ENCODE measurements at places on chromosomes 3 and 15. TPM values are rescaled to one million over a fixed set of nuclear protein-coding genes. Genes with fewer than 3 reads are reported as not detected.

GRCh38 chr15:81265256-81265943, 58.5 kb downstream of the STARD5 start:
- DNase-seq, result no peak

- no peak for DNase-seq
Measured at GRCh38 chr3:116614795-116615362, 94.7 kb upstream of the TUSC7 start.

- DNase-seq, result no peak
Measured at GRCh38 chr3:61454801-61455200, 106.6 kb upstream of the PTPRG start.

GRCh38 chr15:64386291-64386690, 1.3 kb upstream of the TRIP4 start:
- DNase-seq, result no peak

- no peak for DNase-seq
Measured at GRCh38 chr15:81388436-81388770, 14.4 kb upstream of the TMC3 start.

GRCh38 chr3:107124885-107125284, 252.4 kb upstream of the CCDC54 start:
- no peak for DNase-seq

DNA sequence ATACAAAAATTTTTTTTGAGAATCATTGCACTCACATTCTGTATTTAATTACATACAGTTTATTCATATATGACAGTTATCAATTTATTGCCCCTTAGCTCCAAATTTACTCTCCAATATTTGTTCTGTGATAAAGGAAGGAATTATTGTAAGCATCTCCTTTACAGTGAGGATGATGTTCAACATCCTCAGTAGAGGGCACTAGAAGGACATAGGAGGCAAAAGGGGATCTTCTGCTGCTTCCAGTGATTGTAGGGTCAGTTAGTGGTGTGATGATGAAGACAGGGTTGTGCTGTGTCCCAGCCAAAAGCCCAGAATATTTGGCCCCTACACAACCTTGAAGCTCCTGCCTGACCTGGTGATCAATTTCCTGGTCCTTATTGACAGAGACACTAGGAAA, 89.9 kb upstream of the DCBLD2 start:
- no peak for DNase-seq

- DNase-seq, result peak; percentile 68
Measured at GRCh38 chr3:114418724-114419543, 125.1 kb downstream of the TIGIT start.

- DNase-seq, result no peak
Measured at GRCh38 chr3:159776779-159777178, 211.9 kb upstream of the IL12A start.

- peak; percentile 68 for DNase-seq
Measured at GRCh38 chr3:169966951-169967915, 626 bp downstream of the SEC62 start.

DNA sequence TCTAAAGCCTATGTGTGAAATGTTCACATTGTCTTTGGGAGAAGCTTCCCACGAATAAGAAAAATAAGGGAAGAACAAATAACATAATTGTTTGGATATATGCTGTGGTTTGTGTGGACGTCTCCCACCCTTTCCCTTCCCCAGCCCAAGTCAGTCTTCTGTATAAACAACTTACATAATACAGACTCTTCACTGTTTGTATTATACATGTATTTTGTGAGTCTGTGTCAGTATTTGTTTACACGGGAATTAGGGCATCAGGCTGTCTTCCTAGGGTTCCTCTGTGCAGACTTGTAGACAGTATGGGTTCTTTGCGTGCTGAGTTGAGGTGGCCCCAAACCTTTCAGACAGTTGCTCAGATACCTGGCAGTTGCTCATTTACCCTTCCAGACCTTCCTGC, 103.4 kb downstream of the IGF1R start:
- DNase-seq, result no peak

DNA sequence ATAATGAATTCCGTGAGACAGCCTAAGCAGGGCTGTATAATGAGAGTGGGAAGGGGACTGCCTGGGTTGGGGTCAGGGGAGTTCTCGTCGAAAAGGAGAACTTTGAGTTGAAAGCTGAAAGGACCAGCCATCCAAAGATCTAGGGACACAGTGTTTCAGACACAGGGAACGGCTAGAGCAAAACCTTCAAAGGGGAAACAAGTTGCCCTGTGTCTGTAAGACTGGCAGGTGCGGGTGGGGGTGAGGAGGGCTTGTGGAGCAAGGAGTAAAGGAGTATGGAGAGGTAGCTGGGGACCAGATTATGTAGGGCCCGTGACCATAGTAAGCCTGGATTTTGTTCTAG, 1.3 kb upstream of the SRP14 start:
- DNase-seq, result no peak

DNA sequence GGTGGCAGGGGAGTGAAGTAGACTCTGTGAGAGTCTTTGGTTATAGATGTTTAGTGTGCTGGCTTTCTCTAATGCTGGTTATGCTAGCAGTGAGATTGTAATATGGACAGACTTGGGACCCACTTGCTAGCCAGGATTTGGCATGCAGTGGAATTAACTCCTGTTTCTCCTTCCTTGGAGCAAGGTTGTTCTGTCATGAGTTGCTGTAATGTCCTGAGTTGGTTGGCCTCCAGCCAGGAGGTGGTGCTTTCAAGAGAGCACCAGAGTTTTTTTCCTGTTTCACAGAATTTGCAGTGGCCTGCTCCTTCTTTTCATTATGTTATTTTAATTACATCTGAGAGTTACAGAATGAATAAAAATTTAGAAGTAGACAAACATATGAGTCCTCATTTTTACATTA, 88.1 kb upstream of the PXYLP1 start:
- no peak for DNase-seq

GRCh38 chr3:178385280-178385952, 150.8 kb upstream of the KCNMB2 start:
- no peak for DNase-seq

GRCh38 chr3:171407759-171408158, 52.4 kb downstream of the TNIK start:
- no peak for DNase-seq

- no peak for DNase-seq
Measured at GRCh38 chr3:141763088-141763750, at the start of gene GRK7. TSS of gene GRK7 (plus strand) at chr3:141763408. CDS start at chr3:141778285, 14,877 bp downstream.

DNA sequence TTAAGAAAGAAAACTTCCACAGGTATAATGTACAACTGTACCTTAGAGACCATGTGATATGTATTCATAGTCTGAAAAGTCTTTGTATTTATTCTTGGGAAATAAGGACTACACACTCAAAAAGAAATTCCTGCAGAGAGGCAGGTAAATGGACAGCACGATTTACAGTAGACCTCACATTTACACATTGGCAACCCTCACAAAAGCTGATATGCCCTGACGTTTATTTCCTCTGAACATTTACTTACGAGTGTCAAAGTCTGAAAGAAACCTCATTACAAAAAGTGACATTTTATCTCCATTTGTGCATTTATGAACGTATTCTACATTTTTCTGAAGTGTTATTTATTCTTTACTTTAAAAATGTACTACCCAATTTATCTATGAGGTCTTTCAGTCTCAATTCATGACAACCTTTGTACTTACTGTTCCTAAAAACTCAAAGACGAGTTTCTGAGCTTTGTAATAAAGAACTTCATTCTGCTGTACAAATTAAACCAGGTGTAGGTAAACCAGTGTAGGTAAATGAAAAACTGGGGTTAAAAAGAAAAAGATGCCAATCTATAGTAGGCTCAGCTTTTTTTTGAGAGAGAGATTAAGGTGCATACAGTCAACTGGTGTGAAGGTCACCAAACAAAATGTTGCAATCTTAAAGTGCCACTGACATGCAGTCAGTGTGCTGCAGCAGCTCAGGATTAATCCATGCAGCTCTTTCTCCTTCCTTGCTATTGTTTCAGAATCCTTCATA, 44.3 kb downstream of the THRB start:
- no peak for DNase-seq

GRCh38 chr15:45637552-45638033, 2.8 kb downstream of the SQOR start:
- DNase-seq, result peak; percentile 73

DNA sequence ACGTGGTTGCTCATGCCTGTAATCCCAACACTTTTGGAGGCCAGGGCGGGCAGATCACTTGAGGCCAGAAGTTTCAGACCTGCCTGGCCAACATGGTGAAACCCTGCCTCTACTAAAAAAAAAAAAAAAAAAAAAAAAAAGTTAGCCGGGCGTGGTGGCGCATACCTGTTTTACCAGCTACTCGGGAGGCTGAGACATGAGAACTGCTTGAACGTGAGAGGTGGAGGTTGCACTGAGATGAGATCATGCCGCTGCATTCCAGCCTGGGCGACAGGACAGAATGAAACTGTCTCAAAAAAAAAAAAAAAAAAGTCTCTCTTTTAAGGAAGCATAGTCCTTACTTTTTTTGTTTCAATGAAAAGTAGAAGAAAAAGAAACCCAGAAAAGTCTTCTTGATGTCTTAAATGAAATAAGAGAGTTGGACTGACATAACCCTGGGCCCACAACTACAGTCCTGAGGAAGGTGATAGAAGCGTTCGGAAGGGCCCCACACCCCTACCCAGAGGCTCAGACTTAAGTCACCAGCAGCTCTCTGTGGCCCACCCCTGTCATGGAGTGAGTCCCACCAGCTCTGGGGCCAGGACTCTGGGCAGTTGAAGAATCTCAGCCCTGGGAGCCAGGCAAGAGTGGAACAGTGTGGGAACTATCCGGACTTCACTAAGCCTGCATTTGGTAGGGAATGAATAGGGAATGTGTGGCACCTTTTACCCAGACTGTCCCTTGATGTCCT, 2.6 kb downstream of the NME9 start:
- DNase-seq, result no peak

DNA sequence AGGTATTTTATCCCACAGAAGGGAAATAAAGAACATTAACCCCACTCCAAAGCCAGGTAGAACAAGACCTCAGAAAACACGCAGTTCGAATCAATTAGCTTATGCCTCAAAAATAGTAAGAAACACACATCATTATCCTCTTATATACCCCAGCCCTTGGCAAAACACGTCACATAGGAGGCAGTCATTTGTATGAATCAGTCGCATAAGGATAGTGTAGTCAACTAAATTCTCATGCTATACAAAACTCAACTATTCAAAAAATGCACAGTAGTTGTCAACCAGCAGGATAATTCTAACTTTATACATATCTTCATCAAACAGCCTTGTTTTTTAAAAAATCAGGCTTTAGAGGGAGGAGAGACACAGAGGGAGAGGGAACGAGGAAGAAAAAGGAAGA, 298.4 kb downstream of the FOXP1 start:
- no peak for DNase-seq

DNA sequence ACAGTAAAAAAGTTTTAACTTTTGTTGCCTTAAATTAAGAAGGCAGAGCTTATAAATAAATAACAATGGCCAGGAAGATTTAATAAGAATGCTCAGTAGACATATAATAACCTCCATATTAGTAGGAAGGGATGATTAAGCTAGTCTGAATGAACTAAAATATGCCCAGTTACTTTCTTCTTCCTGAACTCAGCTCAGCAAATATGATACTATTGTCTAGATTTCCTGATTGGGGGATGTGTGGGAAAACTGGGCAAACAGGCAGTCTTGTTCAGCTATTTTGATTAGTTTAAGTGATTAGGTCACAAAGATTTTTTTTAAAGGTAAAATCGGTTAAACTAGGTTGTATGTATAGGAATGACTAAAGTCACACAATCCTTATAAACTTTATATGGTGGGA, 167.2 kb upstream of the SLC2A2 start:
- DNase-seq, result no peak

DNA sequence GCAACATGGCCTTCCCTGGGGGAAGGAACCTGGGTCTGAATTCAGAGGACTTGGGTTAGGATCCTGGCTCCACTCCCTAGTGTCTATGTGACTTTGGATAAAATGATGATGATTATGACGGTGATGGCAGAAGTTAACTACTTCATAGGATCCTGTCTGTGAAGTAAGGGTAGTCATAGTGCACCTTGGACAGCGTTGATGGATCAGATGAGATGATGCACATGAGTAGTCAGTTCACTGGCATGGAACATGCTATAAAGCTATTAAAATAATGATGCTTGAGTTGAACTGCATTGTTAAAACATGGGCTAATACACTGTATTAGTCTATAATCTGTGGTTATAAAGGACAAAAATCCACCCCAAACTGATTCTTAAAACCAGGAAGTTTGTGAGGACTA, 62.0 kb downstream of the EEFSEC start:
- no peak for DNase-seq

DNA sequence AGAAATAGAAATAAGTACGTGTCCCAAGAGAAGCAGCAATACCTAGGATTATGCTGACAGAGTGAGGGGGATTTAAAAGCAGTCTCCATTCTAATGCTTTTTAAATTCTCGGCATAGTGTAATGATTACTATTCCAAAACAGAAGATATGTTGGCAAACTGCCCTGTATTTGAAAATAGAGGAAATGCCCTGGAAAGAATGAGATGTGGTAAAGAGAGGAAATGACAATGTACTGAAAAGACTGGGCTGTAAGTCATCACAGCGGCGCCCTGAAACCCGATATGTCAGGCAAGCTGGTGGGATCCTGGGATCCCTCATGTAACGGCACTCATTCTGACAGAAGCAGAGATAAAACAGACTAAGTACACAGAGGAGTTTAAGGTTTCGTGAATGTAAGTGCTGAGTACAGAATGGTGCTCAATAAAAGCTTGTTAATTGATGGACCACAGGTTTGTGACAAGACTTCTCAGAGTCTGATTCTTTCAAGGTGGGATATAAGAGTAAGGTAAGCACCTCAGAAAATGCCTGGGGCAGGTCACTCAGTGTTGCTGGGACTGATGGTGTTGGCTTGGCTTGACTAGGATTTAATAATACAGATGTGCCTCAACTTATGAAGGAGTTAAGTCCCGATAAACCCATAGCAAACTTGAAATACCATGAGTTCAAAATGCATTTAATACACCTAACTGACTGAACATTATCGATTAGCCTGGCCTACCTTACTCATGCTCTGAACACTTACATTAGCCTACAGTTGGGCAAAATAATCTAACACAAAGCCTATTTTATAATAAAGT, 91.4 kb downstream of the NFKBIZ start:
- DNase-seq, result peak; percentile 6

GRCh38 chr3:112807685-112808084, 39.0 kb downstream of the CD200R1L start:
- peak; percentile 45 for DNase-seq

The SLC2A2 gene
- not detected for total RNA-seq

The CACNA2D2 gene
- total RNA-seq, result 1.7 TPM

The CYP8B1 gene
- total RNA-seq, result not detected

The KBTBD13 gene
- total RNA-seq, result not detected

The SLCO3A1 gene
- 31.5 TPM for total RNA-seq

The GPR27 gene
- 0.17 TPM for total RNA-seq

The GP9 gene
- not detected for total RNA-seq

The DNAJA4 gene
- 31.5 TPM for total RNA-seq

The NAALADL2 gene
- total RNA-seq, result not detected

The SPINT1 gene
- 3.8 TPM for total RNA-seq

The WNT5A gene
- total RNA-seq, result not detected

The HHATL gene
- total RNA-seq, result not detected

The SSUH2 gene
- total RNA-seq, result not detected
